ENCODE measurements at places on chromosomes 4 and X.

GRCh38 chrX:45554736-45555135 is 354.1 kb upstream of the DIPK2B start:
- no peak for DNase-seq

GRCh38 chr4:89835413-89835812 is 1.5 kb downstream of the SNCA start:
- DNase-seq: no peak

GRCh38 chr4:32748498-32748897 is 2028.3 kb downstream of the PCDH7 start:
- no peak for DNase-seq

DNA sequence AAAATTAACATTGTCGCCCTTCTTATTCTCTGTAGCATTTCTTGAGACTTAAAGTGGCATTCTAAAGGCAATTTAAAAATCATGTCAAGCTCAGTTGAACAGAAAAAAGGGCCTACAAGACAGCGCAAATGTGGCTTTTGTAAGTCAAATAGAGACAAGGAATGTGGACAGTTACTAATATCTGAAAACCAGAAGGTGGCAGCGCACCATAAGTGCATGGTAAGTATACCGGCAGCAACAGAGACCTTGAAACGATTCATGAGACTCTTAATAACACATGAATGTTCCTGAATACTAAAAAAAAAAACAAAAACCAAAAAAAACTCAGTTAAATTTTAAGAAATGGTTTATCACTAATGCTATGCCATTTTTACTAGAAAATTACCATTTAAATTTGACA is 82.4 kb upstream of the HPRT1 start:
- DNase-seq: no peak

DNA sequence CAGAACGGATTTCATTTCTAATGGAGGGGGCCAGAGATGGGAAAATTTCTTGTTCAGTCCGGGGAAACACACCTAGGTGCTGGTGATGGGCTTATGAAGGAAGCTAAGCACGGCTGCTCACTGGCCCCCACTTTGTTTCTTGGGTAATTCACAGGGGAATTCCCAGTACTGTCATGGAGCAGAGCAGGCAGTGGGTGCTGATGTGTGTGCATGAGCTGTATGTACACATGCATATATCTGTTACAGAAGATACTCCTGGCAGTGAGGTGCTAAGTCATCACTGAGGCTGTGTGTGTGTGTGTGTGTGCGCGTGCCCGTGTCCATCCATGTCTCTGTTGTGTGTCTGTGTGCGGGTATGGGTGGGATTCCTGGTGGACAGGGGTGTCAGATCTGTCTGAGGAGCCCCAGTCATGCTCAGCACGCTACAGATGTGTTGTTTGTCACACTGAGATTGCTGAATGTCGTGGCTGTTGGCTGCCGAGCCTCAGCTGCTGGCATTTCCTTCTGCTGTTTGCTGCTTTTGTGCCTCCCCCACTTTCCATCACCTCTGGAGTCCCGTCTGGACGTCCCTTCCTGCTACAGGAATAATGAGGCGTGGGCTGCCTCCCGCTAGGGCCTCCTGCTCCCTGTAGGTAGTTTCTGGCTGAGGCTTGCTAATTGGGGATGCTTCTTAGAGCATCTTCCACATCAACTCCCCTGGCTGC is 53.3 kb downstream of the JADE1 start:
- DNase-seq: no peak

DNA sequence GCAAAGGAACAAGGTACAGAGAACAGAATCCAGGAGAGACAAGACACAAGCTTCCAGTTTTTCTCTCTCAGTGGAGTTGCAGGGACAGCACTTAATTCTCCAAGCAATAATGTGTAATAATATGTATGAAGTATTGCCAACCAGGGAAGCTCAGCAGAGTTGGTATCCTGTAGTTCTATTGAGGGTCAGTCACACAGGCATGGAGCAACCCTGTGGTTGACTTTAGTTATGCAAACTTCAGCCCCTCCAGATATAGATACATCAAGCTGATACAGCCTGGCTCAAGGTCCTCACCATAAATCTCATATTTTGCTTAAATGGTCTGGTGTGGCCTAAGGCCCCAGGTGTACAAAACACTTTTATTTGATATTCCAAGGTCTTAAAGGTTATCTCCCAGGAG is 248.6 kb upstream of the EPHA5 start:
- DNase-seq: no peak

DNA sequence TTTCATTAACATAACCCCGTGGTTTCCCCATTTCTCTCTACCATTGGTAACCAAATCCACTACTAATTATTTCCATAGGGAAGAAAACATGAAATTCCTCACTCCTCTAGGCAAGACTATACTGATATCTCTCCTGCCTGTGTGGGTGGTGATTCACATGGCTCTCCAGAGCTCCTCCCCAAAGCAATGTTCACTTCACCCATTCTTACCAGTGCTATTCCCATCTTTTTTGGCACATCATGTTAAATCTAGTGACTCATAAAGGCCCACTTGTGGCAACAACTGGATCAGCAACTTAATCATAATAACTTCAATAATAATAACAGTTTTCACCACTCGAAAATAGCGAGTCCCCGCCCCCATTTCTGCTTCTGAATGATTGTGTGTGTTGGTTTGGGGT is 6.1 kb upstream of the HCCS start:
- DNase-seq: no peak

DNA sequence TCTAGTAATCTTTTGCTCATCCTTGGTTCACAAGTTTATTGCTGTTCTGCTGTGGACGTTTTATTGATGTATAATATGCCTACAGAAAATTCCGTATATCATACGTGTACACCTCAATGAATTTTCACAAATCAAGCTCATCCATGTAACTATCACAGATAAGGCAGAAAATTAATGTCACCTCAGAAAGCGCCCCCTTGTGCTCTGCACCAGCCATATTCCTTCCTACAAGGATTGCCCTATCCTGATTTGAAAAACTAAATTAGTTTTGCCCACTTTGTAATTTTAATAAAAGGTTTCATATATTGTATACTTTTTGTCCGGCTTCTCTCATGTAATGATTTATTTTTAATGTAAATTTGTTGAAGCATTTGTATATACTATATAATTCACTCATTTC is 390.8 kb downstream of the ADGRL3 start:
- DNase-seq: no peak

DNA sequence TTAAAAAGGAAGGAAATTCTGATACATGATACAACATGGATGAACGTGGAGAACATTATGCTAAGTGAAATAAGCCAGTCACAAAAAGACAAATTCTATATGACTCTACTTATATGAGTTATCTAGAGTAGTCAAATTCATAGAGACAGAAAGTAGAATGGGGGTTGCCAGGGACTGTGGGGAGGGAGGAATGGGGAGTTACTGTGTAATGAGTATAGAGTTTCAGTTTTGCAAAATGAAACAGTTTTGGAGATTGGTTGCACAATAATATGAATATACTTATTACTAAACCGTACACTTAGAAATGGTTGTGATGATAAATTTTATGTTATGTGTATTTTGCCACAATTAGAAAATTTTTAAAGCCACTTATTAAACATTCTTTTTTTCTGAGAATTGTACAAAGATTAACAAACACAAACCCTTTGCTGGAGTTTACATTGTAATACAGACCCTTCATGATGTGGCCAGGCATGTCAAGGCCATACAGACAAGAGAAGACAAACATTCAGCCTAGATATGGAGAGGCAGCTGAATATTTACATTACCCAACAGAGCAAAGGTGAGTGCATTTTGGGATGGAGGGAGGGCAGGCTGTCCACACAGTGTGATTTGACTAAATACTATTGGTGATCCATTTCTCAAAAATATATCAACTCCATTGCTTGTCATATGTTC is 21.2 kb upstream of the GPC3 start:
- no peak for DNase-seq

- no peak for DNase-seq
These were observed 38.8 kb downstream of the ZBTB49 start for GRCh38 chr4:4328840-4329239.

DNA sequence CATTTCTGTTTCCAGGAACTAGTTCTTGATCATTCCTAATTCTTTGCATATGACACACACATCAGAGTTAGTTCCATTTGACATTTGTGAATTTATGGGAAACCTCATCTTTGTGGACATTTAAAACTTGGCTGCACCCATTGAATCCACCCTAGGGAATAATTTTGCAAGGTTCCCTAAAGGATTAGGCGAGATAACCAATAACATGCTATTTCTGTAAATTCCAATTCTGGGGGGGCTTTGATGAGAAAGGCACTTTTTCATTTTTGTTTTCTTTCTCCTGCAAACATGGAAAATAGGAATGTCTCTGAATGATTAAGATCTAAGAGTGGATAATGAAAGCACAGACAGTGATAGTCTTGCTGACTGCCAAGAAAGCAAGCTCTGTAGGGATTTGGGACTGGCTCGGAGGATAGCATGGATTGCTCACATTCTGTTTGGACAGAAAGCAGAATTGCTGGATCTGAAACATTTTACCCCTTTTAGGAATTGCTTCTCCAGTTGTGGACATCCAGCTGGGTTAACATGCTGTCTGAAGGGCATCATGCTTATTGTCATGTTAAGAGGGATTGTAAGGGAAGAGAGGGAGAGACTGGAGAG is 145.1 kb downstream of the NHS start:
- DNase-seq: no peak

- no peak for DNase-seq
These were observed 240.4 kb upstream of the ZCCHC13 start for GRCh38 chrX:74063426-74064155.

DNA sequence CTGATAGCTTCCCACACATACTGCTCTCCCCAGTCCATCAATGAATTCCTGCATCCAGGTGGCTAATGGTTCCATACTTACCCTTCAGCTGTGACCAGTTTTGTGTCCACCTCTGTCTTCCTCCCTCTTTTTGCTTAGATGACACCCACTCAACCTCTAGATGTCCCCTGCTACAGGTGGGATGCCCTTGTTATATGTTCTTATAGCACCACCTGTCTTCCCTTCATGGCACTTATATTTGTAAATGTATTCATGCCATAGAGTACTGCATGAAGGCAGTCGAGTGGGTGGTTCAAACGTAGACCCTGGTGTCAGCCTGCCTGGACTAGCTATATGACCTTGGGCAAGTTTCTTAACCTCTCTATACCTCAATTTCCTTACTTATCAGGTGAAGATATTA is 6.5 kb upstream of the USP46 start:
- DNase-seq: no peak

GRCh38 chr4:172232966-172233365 is 419.8 kb downstream of the GALNTL6 start:
- no peak for DNase-seq

DNA sequence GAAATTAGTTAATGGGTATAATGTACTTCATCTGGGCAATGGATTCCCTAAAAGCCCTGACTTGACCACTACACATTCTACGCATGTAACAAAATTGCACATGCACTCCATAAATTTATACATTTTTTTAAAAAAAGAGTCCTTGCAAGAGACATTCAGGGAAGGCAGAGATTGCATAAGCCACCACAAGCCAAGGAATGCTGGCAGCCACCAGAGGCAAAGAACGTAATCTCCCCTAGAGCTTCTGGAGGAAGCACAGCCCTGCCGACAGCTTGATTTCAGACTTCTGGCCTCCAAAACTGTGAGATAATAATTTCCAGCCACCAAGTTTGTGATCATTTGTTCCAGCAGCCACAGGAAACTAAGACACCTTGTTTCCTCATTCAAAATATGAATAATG is 185.6 kb upstream of the GALNT7 start:
- no peak for DNase-seq

DNA sequence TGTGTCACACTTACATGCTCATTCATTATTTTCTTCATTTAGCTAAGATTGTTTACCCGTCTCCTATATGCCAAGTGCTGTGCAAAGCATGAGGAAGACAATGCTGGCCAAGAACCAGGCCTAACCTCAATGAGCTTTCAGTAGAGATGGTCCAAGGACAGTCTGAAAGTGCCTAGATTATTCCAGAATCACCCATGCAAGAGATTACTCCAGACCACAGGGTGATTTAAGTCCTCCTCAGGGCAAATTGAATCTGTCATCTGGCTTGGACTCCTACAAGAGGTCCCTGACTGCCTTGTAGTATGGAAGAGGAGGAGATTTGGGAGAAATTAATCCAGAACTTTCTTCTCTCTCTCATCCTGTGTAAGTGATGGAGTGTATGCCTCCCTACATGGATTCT is 99.4 kb upstream of the NDP start:
- no peak for DNase-seq

GRCh38 chrX:72018277-72019112 is 107.8 kb downstream of the NHSL2 start:
- DNase-seq: peak; percentile 62

DNA sequence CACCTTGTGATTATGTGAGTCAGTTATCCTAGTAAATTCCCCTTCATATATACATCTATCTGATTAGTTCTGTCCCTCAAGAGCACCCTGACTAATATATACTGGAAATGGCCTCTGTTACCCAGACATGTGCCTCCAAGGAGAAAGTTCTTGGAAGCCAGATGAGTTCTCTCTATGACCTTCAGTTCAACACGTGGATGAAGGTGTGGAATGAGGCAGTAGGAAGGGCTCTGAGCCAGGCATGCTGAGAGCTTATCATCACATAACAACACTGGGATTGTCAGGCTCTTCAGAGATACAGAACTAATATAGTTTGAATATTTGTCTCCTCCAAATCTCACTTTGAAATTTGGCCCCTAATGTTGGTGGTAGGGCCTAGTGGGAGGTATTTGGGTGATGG is 44.4 kb upstream of the DHRSX start:
- no peak for DNase-seq

- no peak for DNase-seq
These were observed 18.0 kb upstream of the SPIN2A start for GRCh38 chrX:57155171-57155570.

DNA sequence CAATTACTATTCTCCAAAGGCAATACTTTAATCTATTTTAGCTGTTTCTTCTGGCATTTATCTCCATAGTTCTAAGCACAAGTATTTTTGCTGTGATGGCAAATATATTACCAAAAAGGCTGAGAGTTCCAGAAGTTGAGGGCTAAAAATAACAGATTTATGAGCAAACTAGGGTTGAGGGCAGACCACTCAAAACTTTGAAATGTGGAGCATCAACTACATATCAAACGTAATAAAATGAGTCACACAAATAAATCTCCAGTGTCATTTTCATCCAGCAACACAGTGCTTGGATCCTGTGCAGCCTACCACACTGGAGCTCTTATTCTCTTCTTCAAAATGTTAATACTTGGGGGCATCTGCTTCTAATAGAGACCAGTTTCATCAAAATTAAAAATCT is 163.9 kb downstream of the HS3ST1 start:
- no peak for DNase-seq

DNA sequence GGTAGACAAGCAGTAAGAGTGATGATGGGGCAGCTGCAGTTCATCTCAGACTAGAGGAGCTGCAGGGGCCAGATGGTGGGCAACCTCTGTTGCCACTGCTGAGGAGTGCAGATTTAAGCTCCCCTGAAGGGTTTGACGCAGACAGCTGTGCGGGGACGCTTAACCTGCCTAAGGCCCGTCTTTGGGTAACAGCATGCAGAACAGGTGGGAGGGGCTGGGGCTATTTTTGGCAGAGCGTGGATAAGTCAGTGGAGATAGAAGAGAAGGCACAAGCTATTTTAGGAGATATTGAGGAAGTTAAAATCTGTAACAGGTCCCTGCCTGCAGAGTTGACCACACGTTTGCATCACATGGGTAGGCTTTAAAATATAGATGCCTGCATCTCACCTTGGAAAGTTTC is 10.5 kb downstream of the CD99 start:
- no peak for DNase-seq

GRCh38 chr4:77358315-77358928 is 201.4 kb downstream of the CCNG2 start:
- peak; percentile 36 for DNase-seq

GRCh38 chr4:55530691-55531090 is 16.0 kb downstream of the CLOCK start:
- no peak for DNase-seq

- DNase-seq: no peak
These were observed 30.4 kb downstream of the SMAD1 start for GRCh38 chr4:145511913-145512522.

Measured in renal pelvis (tissue), 12 donors.